ENCODE measurements at places on chromosomes 11 and 22. TPM values are rescaled to one million over a fixed set of nuclear protein-coding genes. Genes with fewer than 3 reads are reported as not detected.

PANX3 gene
- not detected for total RNA-seq

TMEM225 gene
- not detected for total RNA-seq

SOX10 gene
- not detected for total RNA-seq

B3GAT1 gene
- total RNA-seq: not detected

KCNJ11 gene
- 0.23 TPM for total RNA-seq

OR10D3 gene
- not detected for total RNA-seq

RFPL1 gene
- not detected for total RNA-seq

RFPL2 gene
- total RNA-seq: not detected

LRRC32 gene
- total RNA-seq: not detected

KRTAP5-2 gene
- total RNA-seq: not detected
